ENCODE measurements at places on chromosomes 3 and 15.

- DNase-seq: no peak
Measured at GRCh38 chr15:41512940-41513505, 604 bp downstream of the LTK start.

- DNase-seq: peak; percentile 85
Measured at GRCh38 chr15:66042624-66043023, 173.3 kb downstream of the RAB11A start.

GRCh38 chr3:127678611-127679533, 6.1 kb downstream of the ABTB1 start:
- DNase-seq: no peak

DNA sequence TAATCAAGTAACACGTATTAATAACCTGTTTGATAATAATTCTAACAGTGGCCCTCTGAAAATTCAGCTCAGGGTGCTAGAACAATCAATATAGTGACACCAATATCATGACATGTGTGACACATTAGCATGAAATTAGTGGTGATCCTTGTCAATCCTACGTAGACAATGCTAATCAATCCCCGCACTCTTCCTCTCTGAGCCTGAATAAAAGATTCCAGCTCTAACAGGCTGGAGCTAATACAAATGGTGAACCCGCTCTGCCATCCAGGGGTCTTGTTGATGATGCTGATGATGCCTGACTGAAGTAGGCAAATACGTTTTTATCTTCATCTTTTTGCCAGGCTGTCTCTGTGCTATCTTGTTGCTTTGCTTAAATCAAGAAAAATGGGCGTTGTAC, 462.5 kb downstream of the MAGI1 start:
- no peak for DNase-seq

GRCh38 chr3:160226026-160226907, 1.0 kb downstream of the C3orf80 start:
- no peak for DNase-seq

- DNase-seq: no peak
Measured at GRCh38 chr3:161508852-161509477, 12.4 kb downstream of the OTOL1 start.

DNA sequence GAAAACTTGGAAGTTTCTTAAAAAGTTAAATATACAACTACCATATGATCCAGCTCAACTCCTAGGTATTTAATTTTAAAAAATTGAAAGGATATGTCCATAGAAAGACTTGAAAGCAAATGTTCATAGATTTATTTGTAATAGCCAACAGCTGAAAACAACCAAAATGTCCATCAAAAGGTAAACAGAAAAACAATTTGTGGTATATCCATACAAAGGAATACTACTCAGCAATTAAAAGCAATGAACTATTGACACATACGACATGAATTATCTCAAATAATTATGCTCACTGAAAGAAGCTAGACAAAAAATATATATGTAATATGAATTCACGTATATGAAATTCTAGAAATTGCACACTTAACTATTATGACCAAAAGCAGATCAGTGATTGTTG, 249.5 kb downstream of the MEIS2 start:
- DNase-seq: no peak

GRCh38 chr3:23800731-23801130, 5.0 kb upstream of the UBE2E1 start:
- DNase-seq: no peak

GRCh38 chr3:85159376-85159775, 200.6 kb downstream of the CADM2 start:
- no peak for DNase-seq

- DNase-seq: no peak
Measured at GRCh38 chr3:100913870-100914648, 79.2 kb downstream of the ABI3BP start.

Data from NT2/D1 (cell line).